Heart right ventricle (tissue), 16 donors: ENCODE measurements at places on chromosomes 16 and 17. TPM values are rescaled to one million over a fixed set of nuclear protein-coding genes. Genes with fewer than 3 reads are reported as not detected.

GRCh38 chr17:16889088-16889465, 82.8 kb downstream of the TNFRSF13B start:
- no peaks in the 10 kb centered on the region for H3K4me1 ChIP-seq
- H3K27me3 ChIP-seq, result no peaks in the 10 kb centered on the region
- H3K4me3 ChIP-seq, result no peak overlapping the region
- no peak for DNase-seq

GRCh38 chr16:81143921-81144471, 47.8 kb upstream of the GCSH start:
- H3K36me3 ChIP-seq, result peaks cover 28% of the 10 kb centered on the region
- no peaks in the 10 kb centered on the region for H3K4me1 ChIP-seq
- no peak overlapping the region for H3K27ac ChIP-seq
- H3K27me3 ChIP-seq, result no peaks in the 10 kb centered on the region
- no peak for DNase-seq

- H3K27me3 ChIP-seq, result no peaks in the 10 kb centered on the region
- H3K36me3 ChIP-seq, result no peaks in the 10 kb centered on the region
- H3K4me3 ChIP-seq, result no peak overlapping the region
- no peak overlapping the region for H3K27ac ChIP-seq
- no peak for DNase-seq
Measured at GRCh38 chr17:52696362-52696761, 537.8 kb upstream of the CA10 start.

- H3K4me1 ChIP-seq, result peaks cover 11% of the 10 kb centered on the region
- no peaks in the 10 kb centered on the region for H3K36me3 ChIP-seq
- H3K27me3 ChIP-seq, result peaks cover 61% of the 10 kb centered on the region
- H3K4me3 ChIP-seq, result no peak overlapping the region
- no peak overlapping the region for H3K27ac ChIP-seq
Measured at GRCh38 chr16:89167425-89167941, 4.1 kb upstream of the CDH15 start.

DNA sequence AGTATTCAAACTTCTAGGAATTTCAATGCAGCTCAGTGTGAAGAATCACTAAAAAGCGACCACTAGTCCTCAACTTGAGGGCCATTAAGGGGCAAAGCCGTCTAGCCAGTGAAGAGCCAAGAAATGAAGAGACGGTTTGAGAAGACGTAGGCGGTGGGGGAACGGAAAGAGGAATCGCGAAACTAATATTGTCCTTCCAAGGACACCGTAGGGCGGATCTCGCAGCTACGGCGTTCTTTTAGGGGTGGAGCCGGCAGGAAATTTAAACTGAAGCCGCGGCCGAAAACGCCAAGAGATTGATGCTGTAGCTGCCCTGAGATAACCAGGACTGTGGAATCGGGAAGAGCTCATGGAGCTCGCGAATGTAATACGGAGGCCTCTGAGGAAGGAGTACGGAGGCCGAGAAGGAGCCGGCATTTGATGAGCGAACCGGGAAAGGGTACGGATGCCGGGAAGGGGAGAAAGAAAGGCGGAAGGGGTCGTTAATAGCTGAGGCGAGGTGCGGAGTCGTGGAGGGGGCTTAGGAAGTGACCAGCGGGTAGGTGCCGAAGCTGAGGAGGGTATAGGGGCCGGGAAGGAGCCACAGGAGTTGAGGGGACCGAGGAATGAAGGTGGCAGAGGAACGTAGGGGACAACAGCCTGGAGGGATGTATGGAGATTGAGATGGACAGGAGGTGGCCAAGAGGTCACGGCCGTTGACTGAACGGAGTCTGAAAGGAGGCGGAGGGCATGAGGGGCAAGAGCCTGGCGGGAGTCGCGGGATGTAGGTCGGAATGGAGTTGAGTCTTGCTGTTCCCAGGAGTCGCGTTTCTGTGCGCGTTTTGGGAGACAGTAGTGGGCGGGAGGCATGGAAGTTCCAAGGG, at the start of gene DBF4B:
Gene DBF4B, plus strand, starts transcription at position 265 of the 863 bp plus-strand sequence. Its CDS starts 156 bp downstream, at position 421.
- peaks cover 18% of the 10 kb centered on the region for H3K4me1 ChIP-seq
- peaks cover 12% of the 10 kb centered on the region for H3K27me3 ChIP-seq
- peak within 1 kb of the TSS; percentile 73 for H3K4me3 ChIP-seq
- H3K27ac ChIP-seq, result peak within 1 kb of the TSS; percentile 63

DNA sequence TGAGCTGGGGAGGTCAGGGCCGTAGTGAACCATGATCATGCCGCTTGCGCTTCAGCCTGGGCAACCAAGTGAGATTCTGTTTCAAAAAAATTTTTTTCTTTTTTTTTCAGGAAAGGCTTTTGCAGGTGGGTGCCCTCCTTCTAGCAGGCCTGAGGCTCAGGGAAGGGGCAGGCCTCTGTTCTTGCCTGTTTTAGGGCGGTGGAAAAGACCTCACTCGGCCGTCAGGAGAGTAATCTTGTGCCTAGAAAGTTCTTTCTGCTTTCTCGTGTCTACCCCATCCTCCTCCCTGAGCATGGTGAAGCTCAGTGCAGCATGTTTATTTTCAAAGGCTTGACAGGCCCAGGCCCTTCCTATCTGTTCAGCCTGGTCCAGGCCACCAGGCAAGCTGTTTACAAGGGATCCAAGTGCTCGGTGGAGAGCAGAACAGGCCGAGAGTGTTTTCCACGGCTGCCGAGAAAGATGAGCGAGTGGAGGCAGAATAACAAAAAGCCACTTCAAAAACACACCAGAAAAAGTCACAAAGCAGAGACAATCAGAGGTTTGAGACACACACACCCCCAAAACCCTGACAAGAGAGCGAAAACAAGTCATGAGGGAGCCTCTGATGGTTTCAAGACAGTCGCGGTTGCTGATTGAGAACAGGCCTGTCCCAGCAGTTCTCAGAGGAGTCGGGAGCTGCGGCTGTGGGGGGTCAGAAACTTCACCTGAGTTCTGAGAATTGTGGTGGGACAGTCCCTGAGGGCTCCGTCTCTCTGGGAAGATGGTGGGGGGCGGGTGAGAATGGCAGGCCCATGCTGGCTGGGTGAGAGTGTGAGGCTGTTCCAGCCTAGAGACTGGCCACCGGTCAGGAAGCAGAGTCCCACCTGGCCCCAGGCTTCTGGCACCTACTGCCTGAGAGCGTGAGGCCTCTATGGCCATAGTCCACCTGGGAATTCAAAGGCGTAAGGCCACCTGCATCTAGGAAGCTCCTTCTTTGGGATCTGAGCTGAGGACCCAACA, 37.5 kb upstream of the CCR7 start:
- H3K36me3 ChIP-seq, result no peaks in the 10 kb centered on the region
- H3K4me1 ChIP-seq, result no peaks in the 10 kb centered on the region
- no peaks in the 10 kb centered on the region for H3K27me3 ChIP-seq
- no peak for DNase-seq
- H3K27ac ChIP-seq, result no peak overlapping the region

GRCh38 chr17:78079253-78079652, 49.3 kb downstream of the TMC6 start:
- no peaks in the 10 kb centered on the region for H3K27me3 ChIP-seq
- H3K4me1 ChIP-seq, result peaks cover 10% of the 10 kb centered on the region
- peaks cover 96% of the 10 kb centered on the region for H3K36me3 ChIP-seq
- DNase-seq, result peak; percentile 29
- H3K27ac ChIP-seq, result peak overlapping the region; percentile 71

- H3K4me3 ChIP-seq, result peak overlapping the region; percentile 22
- H3K36me3 ChIP-seq, result no peaks in the 10 kb centered on the region
- peaks cover 83% of the 10 kb centered on the region for H3K4me1 ChIP-seq
- H3K27ac ChIP-seq, result peak overlapping the region; percentile 80
Measured at GRCh38 chr17:45127548-45128300, 4.6 kb downstream of the PLCD3 start.

DNA sequence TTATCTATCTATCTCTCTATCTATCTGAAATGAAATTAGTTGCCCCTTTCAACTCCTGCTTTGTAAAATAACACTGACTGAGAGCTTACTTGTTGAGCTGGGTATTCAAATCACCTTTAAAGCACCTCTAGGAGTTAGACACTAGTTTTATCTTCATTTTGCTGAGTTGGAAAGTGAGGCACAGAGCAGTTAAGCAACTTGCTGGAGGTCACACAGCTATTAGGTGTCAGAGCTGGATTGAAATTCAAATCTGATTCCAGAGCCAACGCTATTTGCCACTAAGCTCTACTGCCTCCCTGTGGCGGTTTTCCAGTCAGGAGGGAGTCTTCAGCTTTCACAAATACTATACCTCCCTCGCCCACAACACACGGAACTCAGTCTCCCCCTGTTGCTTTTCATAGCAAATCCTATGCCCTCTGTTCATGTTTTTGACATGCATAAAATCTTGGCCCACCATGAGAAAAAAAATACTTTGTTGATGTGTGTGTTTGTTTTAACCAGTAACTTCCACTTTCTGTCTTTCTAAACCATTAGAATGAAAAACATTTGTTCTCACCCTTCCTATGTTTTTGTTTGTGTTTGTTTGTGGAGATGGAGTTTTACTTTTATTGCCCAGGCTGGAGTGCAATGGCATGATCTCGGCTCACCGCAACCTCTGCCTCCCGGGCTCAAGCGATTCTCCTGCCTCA, 74.8 kb upstream of the SMURF2 start:
- peaks cover 45% of the 10 kb centered on the region for H3K4me1 ChIP-seq
- H3K27me3 ChIP-seq, result no peaks in the 10 kb centered on the region
- no peak for DNase-seq
- H3K27ac ChIP-seq, result no peak overlapping the region
- no peaks in the 10 kb centered on the region for H3K36me3 ChIP-seq

GRCh38 chr16:1325673-1326371, 7.6 kb upstream of the BAIAP3 start:
- no peak for DNase-seq
- H3K4me3 ChIP-seq, result no peak overlapping the region
- H3K4me1 ChIP-seq, result no peaks in the 10 kb centered on the region
- H3K36me3 ChIP-seq, result peaks cover 24% of the 10 kb centered on the region
- peak overlapping the region; percentile 52 for H3K27ac ChIP-seq

- peak overlapping the region; percentile 79 for H3K4me3 ChIP-seq
- H3K27me3 ChIP-seq, result no peaks in the 10 kb centered on the region
- no peaks in the 10 kb centered on the region for H3K36me3 ChIP-seq
- DNase-seq, result no peak
- H3K4me1 ChIP-seq, result peaks cover 31% of the 10 kb centered on the region
Measured at GRCh38 chr17:55420067-55420775, 1.4 kb downstream of the MMD start.

DNA sequence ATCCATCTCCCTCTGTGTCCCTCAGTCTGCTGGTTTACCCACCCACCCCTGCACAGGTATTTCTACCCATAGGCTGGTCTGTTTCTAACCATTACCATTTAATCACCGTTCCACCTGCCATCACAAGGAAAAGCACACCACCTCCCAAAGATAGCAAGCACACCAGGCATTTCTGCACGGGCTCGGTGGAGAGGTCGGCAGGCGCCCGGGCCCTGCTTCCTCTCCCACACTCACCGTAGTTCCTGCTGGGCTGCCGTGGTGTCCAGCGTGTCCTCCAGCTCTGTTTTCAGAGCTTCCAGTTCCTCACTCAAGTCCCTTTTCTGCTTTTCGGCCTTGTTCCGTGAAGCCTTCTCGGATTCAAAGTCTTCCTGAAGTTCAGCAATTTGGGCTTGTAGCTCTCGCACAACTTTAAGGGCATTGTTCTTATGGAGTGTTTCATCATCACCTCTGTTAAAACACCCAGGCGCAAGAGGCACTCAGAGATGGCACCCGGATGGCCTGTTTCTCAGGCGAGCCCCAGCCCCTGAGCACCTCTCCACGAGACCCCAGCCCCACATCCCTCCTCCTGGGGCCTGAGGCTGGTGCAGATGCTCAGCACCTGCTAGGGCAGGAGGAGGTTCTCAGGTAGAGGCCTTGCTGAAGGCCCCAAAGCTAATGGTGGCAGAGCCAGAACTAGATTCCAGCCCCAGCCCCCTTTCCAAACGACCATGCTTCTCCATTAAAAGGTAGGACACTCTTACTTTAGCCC, 69.0 kb downstream of the NDEL1 start:
- DNase-seq, result no peak
- no peaks in the 10 kb centered on the region for H3K27me3 ChIP-seq
- peaks cover 6% of the 10 kb centered on the region for H3K36me3 ChIP-seq
- no peak overlapping the region for H3K4me3 ChIP-seq

- no peaks in the 10 kb centered on the region for H3K4me1 ChIP-seq
- no peaks in the 10 kb centered on the region for H3K27me3 ChIP-seq
- H3K36me3 ChIP-seq, result peaks cover 63% of the 10 kb centered on the region
- H3K27ac ChIP-seq, result no peak overlapping the region
Measured at GRCh38 chr17:82082456-82082855, 15.6 kb downstream of the FASN start.

GRCh38 chr16:79419148-79419547, 181.4 kb downstream of the MAF start:
- H3K36me3 ChIP-seq, result no peaks in the 10 kb centered on the region
- no peak overlapping the region for H3K27ac ChIP-seq
- no peak overlapping the region for H3K4me3 ChIP-seq
- peaks cover 58% of the 10 kb centered on the region for H3K4me1 ChIP-seq
- DNase-seq, result no peak

DNA sequence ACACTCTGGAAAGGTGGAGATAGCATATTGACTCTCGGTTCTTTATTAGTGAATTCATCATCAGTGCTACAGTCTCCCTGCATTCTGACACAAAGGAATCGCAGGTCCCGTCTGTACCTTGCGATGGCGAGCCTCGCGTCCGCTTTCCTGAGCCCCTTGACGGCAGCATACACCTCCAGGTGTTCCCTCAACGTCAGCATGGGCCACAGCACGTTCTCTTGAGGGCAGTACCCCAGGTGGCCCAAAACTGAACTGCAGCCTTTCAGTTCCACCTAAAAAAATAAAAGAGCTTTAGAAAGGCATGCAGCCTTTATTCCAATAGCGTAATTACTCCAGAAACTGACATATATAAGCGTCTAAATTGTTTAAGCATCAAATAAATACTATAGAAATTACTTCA, 24.2 kb upstream of the ABCA9 start:
- H3K27me3 ChIP-seq, result no peaks in the 10 kb centered on the region
- H3K27ac ChIP-seq, result no peak overlapping the region
- no peaks in the 10 kb centered on the region for H3K4me1 ChIP-seq
- DNase-seq, result no peak

- no peaks in the 10 kb centered on the region for H3K36me3 ChIP-seq
- H3K4me1 ChIP-seq, result no peaks in the 10 kb centered on the region
Measured at GRCh38 chr16:88512728-88513696, 57.2 kb upstream of the ZC3H18 start.

GRCh38 chr17:76013377-76013932, 12.8 kb downstream of the CDK3 start:
- no peaks in the 10 kb centered on the region for H3K27me3 ChIP-seq
- H3K4me1 ChIP-seq, result peaks cover 5% of the 10 kb centered on the region
- no peaks in the 10 kb centered on the region for H3K36me3 ChIP-seq
- H3K27ac ChIP-seq, result no peak overlapping the region

Gene CD7
- total RNA-seq, result 0.30 TPM

Gene TPSD1
- total RNA-seq, result not detected

Gene DUSP3
- 320 TPM for total RNA-seq

Gene ASPA
- total RNA-seq, result 1.4 TPM

Gene RGS11
- total RNA-seq, result 8.9 TPM
